ENCODE measurements at places on chromosomes 1 and 21.

DNA sequence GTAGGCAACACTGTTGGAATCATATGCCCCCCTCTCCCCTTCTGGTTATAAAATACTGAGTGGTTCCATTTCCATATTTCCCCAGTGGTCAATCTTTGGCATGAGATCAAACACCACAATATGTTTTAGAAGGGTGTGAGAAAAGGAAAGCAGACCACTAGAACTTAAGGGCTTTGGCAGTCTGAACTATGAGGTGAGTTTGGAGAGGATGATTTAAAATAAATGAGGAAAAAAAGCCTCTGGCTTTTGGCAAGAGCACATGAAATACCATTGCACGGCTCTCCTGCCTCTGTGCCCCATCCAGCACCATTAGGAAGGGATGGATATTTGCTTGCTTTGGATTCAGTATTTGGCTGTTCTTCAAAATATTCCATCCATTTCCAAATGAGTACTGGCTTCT, 339.5 kb upstream of the C1orf87 start:
- H3K4me1 ChIP-seq = no peaks in the 10 kb centered on the region
- no peaks in the 10 kb centered on the region for H3K27me3 ChIP-seq
- no peak for DNase-seq

DNA sequence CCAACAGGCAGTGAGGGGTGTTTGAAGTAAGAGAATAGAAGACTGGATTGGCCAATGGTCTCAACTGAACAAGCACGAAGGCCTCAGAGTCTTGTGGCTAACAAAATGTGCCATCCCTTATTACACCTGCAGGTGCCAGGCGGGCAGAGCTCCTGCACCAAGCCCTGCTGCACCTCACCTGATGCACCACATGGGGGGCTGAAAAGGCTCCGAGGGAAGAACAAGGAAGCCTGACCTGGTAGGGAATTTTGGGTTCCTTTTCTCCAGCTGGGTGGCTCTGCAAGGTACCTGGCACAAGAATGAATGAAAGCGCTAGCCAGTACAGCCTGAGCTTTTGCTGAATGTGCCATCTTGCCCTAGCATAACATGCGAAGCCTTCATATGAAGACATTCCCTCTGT, 9.7 kb downstream of the HSD3B1 start:
- no peak for DNase-seq
- no peak overlapping the region for H3K4me3 ChIP-seq
- no peaks in the 10 kb centered on the region for H3K4me1 ChIP-seq
- H3K36me3 ChIP-seq = no peaks in the 10 kb centered on the region
- no peak overlapping the region for H3K27ac ChIP-seq

- no peak overlapping the region for H3K4me3 ChIP-seq
- peaks cover 31% of the 10 kb centered on the region for H3K4me1 ChIP-seq
- no peaks in the 10 kb centered on the region for H3K27me3 ChIP-seq
- no peak for DNase-seq
- no peak overlapping the region for H3K27ac ChIP-seq
- no peaks in the 10 kb centered on the region for H3K36me3 ChIP-seq
Measured at GRCh38 chr1:118104951-118105350, 80.1 kb downstream of the SPAG17 start.

DNA sequence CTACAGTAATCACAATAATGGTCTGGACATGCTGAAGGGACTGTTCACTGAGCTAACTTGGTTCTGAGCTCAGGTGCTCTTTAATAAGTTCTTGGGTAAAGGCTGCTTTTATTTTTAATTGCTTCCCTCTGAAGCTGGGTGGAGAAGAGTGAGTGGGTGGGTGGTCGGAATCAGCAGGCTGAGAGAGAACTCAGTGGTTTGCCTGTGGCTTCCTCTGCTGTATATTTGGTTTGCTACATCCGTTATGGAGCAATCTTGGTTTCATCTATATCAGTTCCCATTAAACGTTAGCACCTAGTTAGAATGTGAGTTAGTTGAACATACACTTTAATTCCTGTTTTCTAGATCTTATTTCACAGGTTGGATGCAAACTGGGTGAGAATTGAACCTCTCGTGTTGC, 23.3 kb downstream of the CNIH4 start:
- no peaks in the 10 kb centered on the region for H3K27me3 ChIP-seq
- DNase-seq = no peak
- peaks cover 44% of the 10 kb centered on the region for H3K36me3 ChIP-seq
- H3K4me3 ChIP-seq = no peak overlapping the region
- no peak overlapping the region for H3K27ac ChIP-seq

- H3K4me1 ChIP-seq = no peaks in the 10 kb centered on the region
- no peak overlapping the region for H3K27ac ChIP-seq
- no peaks in the 10 kb centered on the region for H3K36me3 ChIP-seq
Measured at GRCh38 chr1:20466273-20466672, 19.7 kb downstream of the CAMK2N1 start.

DNA sequence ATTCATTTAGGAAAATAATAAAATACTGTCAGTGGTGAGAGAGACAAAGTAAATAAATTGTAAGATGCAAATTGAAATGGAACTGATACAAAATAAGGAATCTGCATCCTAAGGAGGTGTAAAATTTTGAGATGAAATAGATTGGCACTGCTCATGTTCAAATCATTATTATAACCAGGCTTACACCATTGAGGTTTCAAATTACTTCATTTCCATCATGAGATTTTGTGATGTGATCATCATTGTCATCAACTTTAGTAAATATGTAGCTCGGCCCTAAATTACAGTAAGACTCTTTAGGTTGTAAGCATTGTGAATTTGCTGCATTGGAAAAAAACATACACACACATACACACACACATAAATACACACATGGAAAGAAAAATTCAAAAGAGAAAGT, 123.4 kb downstream of the SDCCAG8 start:
- no peak overlapping the region for H3K27ac ChIP-seq
- no peak for DNase-seq
- peaks cover 8% of the 10 kb centered on the region for H3K36me3 ChIP-seq
- H3K4me3 ChIP-seq = no peak overlapping the region
- no peaks in the 10 kb centered on the region for H3K27me3 ChIP-seq
- H3K4me1 ChIP-seq = no peaks in the 10 kb centered on the region

GRCh38 chr1:33443705-33444180, 12.8 kb upstream of the PHC2 start:
- H3K36me3 ChIP-seq = no peaks in the 10 kb centered on the region
- H3K4me3 ChIP-seq = no peak overlapping the region
- H3K4me1 ChIP-seq = peaks cover 12% of the 10 kb centered on the region

GRCh38 chr1:229487181-229487580, 21.0 kb downstream of the NUP133 start:
- H3K4me3 ChIP-seq = no peak overlapping the region
- H3K36me3 ChIP-seq = peaks cover 64% of the 10 kb centered on the region
- DNase-seq = no peak
- no peaks in the 10 kb centered on the region for H3K27me3 ChIP-seq

DNA sequence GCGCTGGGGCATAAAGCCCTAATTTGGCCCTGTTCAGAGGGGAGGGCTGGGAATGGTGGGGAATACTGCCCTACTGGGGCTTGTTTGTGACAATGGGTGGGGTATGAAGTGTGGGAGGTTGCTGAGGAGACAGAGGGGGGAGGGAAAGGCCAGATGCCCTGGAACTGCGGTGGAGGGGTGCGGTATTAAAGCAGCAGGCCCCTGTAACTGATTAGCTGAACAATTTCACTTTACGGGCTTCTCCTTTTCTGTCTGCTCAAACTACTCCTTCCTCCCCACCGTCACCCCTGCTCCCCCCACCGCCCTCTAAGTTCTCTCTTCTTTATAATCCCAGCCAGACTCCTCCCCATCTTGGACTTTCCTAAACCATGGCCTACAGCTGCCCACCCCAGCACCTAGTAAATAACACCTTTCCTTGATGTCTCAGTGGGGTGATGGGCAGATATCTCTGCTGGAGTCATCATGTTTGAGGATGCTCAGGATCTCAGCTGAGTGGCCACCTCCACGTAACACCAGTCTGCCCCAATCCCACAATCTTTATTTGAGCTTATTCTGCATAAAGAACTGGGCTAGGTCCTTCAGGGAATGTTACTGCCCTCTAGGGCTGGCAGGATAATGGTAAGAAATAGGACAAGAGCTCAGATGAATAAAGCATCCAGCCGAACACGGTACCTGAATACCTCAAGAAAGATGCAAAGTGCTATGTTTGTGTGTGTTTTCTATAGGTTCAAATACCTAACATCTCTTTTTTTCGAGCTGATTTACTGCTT, 33.5 kb downstream of the XCL1 start:
- DNase-seq = no peak
- no peaks in the 10 kb centered on the region for H3K4me1 ChIP-seq
- H3K27me3 ChIP-seq = no peaks in the 10 kb centered on the region
- H3K4me3 ChIP-seq = no peak overlapping the region

DNA sequence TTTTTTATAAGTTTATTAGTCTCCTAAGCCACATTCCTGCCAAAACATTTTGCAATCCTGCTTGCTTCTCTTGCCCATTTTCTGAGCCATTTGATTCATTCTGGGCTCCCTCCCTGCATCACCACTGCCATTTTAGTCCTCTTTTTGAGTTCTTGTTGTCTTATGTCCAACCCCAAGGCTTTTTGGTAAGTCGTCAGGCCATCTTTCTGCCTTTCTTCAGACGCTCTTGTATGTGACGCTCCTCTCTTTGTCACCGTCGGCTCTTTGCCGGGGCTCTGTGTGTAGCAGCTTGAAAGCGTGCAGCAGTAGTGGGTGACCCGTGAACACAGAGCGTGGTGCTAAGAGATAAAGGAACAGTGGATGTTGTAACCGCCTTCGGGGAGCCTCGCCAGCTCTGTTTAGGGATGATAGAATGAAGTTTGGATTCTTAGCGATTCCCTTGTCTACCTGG, 14.6 kb downstream of the HUNK start:
- H3K27ac ChIP-seq = no peak overlapping the region
- DNase-seq = no peak
- H3K4me1 ChIP-seq = peaks cover 34% of the 10 kb centered on the region
- H3K27me3 ChIP-seq = no peaks in the 10 kb centered on the region

- H3K36me3 ChIP-seq = no peaks in the 10 kb centered on the region
- peak; percentile 27 for DNase-seq
- H3K27ac ChIP-seq = peak overlapping the region; percentile 63
- no peak overlapping the region for H3K4me3 ChIP-seq
- no peaks in the 10 kb centered on the region for H3K27me3 ChIP-seq
- H3K4me1 ChIP-seq = peaks cover 30% of the 10 kb centered on the region
Measured at GRCh38 chr1:20399196-20399595, 86.8 kb downstream of the CAMK2N1 start.

GRCh38 chr1:214579183-214579582, 23.8 kb upstream of the CENPF start:
- DNase-seq = no peak
- H3K27ac ChIP-seq = no peak overlapping the region
- H3K27me3 ChIP-seq = no peaks in the 10 kb centered on the region
- H3K36me3 ChIP-seq = no peaks in the 10 kb centered on the region
- H3K4me1 ChIP-seq = peaks cover 11% of the 10 kb centered on the region

DNA sequence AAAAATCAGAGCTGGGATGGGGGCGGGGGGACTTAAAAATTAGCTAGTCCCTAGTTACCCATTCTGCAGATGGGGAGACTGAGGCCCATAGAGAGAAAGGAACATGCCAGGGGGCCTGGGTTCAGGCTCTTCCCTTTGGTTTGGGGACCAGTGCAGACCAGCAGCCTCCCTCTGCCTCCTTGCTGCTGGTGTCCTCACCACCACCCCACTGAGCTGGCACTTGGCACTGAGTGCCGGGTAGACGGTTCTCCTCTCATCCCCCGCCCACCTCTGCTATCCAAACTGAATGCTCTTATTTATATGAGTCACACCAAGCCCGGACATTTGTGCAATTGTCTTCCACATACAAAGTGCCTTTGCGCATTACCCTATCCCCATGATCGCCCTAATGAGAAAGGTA, 39.2 kb downstream of the CAMK2N1 start:
- H3K27me3 ChIP-seq = peaks cover 4% of the 10 kb centered on the region
- no peak overlapping the region for H3K4me3 ChIP-seq
- no peaks in the 10 kb centered on the region for H3K36me3 ChIP-seq
- peaks cover 8% of the 10 kb centered on the region for H3K4me1 ChIP-seq

DNA sequence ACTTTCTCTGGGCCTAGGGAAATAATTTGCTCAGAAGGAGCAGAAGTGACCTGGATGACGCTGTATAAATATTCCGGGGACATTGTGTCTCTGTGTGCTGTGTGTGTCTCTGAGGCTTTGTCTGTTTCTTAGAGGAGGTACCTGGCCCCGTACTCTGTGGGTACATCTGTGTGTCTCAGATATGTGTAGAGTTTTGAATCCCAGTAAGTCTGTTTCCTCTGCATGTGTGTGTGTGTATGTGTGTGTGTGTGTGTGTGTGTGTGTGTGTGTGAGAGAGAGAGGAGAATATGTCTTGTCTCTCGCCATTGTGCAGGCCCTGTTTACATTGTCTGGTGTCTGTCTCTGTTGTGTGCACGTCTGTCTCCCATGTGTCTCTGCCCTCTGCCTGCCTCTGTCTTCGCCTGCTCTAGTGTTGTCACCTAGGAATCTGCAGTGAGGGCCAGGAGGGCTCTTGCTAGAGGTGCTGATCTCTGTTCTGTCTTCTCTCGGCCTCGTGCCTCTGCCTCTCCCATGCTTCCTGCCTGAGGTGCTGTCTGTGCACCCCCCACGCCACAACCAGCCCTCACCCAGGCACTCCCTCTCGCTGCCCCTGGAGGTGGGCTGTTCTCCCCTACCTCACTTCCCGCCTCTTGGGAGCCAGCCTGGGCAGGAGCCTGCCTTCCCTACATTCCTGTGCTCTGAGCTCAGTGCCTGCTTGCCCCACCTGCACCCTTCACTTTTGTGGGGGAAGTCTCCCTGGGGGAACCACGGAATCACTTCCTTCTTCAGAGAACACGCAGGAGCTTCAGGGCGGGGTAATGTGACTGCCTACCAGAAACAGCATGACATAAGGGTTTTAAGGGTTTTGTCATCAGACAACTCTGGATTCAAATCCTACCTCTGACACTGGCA, 5.9 kb downstream of the MAP7D1 start:
- H3K4me3 ChIP-seq = peak overlapping the region; percentile 33
- peaks cover 78% of the 10 kb centered on the region for H3K36me3 ChIP-seq
- no peaks in the 10 kb centered on the region for H3K27me3 ChIP-seq
- H3K27ac ChIP-seq = peak overlapping the region; percentile 72

- H3K4me3 ChIP-seq = 0 out of 2 replicates have a peak overlapping the region, but pooled peaks have one; percentile 16
- H3K27me3 ChIP-seq = no peaks in the 10 kb centered on the region
- no peaks in the 10 kb centered on the region for H3K36me3 ChIP-seq
- H3K4me1 ChIP-seq = peaks cover 6% of the 10 kb centered on the region
Measured at GRCh38 chr1:231211005-231211857, 29.8 kb upstream of the GNPAT start.

GRCh38 chr1:165849353-165850133, 22.1 kb downstream of the UCK2 start:
- no peak overlapping the region for H3K4me3 ChIP-seq
- H3K27ac ChIP-seq = no peak overlapping the region
- H3K4me1 ChIP-seq = peaks cover 15% of the 10 kb centered on the region
- H3K36me3 ChIP-seq = peaks cover 3% of the 10 kb centered on the region

GRCh38 chr1:91450260-91450659, 45.6 kb upstream of the HFM1 start:
- H3K27ac ChIP-seq = no peak overlapping the region
- no peaks in the 10 kb centered on the region for H3K4me1 ChIP-seq
- no peaks in the 10 kb centered on the region for H3K36me3 ChIP-seq
- H3K4me3 ChIP-seq = no peak overlapping the region
- DNase-seq = no peak
- H3K27me3 ChIP-seq = no peaks in the 10 kb centered on the region

- no peak overlapping the region for H3K4me3 ChIP-seq
- no peak overlapping the region for H3K27ac ChIP-seq
- no peaks in the 10 kb centered on the region for H3K4me1 ChIP-seq
Measured at GRCh38 chr21:43997766-43998742, 14.1 kb upstream of the TRAPPC10 start.

Data from SJSA1 (cell line).